ENCODE measurements at places on chromosomes 1 and 21.

DNA sequence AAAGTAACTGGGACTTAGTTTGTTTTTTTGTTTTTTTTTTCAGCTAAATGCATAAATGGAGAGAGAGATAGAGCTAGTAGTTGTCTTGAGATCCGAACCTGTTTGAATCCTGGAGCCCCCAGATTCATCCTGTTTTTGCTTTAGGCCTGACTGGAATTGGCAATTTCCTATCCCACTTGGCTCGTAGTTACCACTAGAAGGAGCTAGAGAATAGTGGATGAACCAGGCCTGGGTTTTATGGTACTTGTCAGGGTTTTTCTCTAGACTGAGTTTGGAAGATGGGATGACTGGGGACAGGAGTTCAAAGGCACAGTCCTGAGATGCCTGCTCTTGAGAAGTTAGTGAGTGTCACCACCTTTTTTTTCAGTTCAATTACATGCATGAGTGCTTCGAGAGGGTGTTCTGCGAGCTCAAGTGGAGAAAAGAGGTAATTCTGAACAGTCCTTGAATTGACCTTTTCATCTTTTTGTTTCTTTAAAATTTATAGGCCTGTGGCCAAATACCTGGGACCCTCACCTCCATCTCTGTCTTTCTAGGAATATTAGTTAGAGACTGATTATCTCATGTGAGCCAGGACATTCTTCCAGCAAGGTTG, 23.4 kb downstream of the CELF3 start:
- DNase-seq = no peak

DNA sequence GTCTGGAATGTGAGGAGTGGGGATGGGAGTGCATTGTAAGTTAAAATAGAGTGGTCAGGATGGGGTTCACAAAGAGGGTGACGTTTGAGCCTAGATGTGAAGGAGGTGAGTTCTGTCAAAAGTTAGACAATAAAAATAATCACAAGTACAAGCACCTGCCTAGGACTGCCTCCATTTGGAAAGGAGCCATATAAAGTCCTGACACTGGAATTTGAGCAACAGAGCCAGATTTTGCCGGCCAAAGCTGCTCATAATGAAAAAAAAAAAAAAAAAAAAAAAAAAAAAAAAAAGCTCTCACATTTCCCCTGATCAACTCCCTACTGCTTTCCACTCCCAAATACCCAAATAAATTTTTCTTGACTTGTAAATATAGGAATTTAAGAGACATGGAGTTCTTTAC, 4.1 kb downstream of the PALMD start:
- DNase-seq = no peak

DNA sequence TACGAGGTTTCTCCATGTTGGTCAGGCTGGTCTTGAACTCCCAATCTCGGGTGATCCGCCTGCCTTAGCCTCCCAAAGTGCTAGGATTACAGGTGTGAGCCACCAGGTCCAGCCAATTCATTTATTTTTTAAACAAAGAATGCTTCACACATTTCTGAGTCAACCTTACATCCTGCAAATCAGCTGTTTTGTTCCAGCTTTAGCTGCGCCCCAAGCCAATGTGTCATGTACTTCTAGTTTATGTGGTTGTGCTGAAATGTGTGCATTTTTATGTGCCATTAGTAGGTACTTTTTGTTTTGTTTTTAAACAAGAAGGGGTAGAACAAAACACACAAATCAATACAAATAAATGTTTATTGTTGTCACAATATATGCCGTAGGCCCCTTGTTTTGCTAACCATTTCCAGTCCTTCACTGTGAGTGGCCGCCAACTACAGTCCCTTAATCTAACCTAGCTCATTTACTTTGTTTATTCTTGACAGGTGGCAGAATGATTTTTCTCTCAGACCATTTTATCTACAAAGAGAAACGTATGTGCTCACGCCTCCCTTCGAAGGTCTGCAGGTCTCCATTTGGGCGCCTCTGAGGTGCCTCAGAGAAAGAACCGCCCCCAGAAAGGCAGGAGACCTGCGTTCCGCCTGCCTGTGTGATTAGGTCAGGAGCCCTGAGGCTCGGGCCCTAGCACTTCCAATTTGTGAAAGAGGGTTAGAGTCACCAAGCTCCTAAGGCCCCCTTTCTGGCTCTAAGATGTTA, 2.8 kb upstream of the CASQ2 start:
- no peak for DNase-seq

GRCh38 chr1:5239911-5240310, 585.5 kb downstream of the AJAP1 start:
- no peak for DNase-seq

DNA sequence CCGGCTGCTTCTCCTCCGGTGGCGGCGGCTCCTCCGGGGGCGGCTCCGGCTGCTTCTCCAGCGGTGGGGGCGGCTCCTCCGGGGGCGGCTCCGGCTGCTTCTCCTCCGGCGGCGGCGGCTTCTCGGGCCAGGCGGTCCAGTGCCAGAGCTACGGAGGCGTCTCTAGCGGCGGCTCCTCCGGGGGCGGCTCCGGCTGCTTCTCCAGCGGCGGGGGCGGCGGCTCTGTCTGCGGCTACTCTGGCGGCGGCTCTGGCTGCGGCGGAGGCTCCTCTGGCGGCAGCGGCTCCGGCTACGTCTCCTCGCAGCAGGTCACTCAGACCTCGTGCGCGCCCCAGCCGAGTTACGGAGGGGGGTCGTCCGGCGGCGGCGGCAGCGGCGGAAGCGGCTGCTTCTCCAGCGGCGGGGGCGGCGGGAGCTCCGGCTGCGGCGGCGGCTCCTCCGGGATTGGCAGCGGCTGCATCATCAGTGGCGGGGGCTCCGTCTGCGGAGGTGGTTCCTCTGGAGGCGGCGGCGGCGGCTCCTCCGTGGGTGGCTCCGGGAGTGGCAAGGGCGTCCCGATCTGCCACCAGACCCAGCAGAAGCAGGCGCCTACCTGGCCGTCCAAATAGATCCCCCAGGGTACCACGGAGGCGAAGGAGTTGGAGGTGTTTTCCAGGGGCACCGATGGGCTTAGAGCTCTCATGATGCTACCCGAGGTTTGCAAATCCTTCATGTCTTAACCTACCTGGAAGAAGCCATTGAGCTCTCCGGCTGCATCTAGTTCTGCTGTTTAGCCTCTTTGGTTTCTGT, 2.0 kb downstream of the LORICRIN start:
- DNase-seq = no peak
